ENCODE measurements at places on chromosomes 3 and 15.

GRCh38 chr15:80550219-80550907 lies 144.7 kb upstream of the ABHD17C start:
- no peak for DNase-seq

GRCh38 chr3:55373423-55373822 lies 113.7 kb downstream of the WNT5A start:
- DNase-seq, result no peak

GRCh38 chr3:45541326-45542321 lies 52.9 kb upstream of the LIMD1 start:
- DNase-seq, result no peak

- DNase-seq, result no peak
These were observed 3.4 kb downstream of the UROC1 start for GRCh38 chr3:126514161-126514560.

- no peak for DNase-seq
These were observed 309.7 kb upstream of the NR2F2 start for GRCh38 chr15:96020797-96021196.

GRCh38 chr15:68022061-68022460 lies 32.1 kb upstream of the PIAS1 start:
- no peak for DNase-seq

GRCh38 chr3:83011481-83011880 lies 1250.0 kb upstream of the GBE1 start:
- DNase-seq, result no peak

DNA sequence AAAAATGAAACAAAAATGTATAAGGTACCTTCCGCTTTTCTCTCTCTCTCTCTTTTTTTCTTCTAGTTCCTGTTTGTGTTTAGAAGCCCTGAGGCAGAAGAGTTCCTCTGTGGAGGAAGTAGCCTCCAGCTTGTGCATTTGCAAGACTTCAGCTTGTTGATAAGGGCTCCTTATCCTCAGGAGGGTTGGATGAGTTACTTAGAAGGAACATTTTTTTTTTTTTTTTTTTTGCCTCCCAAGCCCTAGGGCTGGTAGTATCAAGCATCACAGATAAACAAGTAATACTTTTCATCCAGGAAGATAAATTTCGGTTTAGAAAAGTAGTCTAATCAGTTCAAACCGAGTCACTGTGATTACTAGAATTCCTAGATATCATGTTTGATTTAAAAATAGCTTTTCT lies 91.0 kb upstream of the CBLB start:
- DNase-seq, result no peak

DNA sequence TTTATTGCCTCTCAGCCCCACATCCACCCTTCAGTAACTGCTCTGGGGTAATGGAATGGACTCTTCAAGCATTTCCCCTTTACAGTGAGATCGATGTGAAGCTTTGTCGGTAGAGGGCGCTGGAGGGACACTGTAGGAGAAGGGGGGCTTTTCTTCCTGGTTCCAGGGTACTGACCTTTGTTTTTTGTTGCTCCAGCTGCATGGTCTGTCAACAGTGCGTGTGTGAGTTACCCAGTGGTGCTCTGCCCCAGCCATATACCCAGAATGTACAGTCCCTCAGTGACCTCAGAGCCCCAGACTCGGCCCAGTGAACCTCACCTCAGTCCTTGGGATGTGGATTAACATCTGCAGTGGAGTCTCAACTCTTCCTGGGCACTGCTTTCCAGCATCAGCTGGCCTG lies 180.3 kb upstream of the TSC22D2 start:
- no peak for DNase-seq

DNA sequence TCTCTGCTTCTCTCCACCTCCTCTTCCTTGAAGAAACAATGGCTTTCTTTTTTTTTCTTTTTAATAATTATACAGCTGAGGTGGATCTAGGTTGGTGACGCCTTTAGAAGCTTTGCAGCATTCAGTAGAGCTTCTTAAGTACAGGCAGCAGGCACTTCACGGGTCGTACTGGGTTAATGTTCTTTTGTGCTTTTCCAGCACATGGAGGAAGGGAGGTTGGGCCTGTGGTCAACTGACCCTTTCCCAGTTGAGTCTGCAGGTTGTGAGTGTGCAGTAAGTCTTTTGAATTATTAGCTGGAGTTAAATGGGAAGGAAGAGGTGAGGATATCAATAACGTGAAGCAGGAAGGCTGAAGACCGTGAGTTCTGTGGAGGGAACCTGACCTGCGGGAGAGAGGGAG lies 7.0 kb downstream of the TRAK1 start:
- no peak for DNase-seq

- DNase-seq, result no peak
These were observed 112.0 kb upstream of the MCTP2 start for GRCh38 chr15:94119298-94119811.

DNA sequence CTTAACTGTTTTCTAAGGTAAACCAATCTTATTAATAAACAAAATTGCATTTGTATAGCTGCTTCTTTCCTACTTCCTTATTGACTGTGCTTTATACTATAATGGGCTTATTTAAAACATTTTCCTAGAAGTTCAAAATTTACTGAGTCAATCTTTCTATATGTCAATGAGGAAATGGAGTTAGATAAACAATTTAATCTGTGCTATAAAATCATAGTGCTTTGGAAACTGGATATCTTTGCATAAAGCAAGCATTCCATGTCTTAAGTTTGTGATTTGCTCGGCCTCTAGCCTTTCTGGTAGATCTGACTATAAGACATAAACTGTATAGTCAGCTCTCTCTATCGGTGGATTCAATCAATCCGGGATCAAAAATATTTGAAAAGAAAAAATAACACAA lies 99.6 kb downstream of the NEDD4 start:
- no peak for DNase-seq

- DNase-seq, result no peak
These were observed 286.4 kb downstream of the TBC1D5 start for GRCh38 chr3:17456046-17456445.
